Omental fat pad (tissue), 4 donors: ENCODE measurements at places on chromosomes 16 and 17. TPM values are rescaled to one million over a fixed set of nuclear protein-coding genes. Genes with fewer than 3 reads are reported as not detected.

Gene HDAC5
- total RNA-seq = 71.1 TPM

GRCh38 chr16:14164916-14165662 lies 94.0 kb downstream of the MRTFB start:
- no peak for DNase-seq

DNA sequence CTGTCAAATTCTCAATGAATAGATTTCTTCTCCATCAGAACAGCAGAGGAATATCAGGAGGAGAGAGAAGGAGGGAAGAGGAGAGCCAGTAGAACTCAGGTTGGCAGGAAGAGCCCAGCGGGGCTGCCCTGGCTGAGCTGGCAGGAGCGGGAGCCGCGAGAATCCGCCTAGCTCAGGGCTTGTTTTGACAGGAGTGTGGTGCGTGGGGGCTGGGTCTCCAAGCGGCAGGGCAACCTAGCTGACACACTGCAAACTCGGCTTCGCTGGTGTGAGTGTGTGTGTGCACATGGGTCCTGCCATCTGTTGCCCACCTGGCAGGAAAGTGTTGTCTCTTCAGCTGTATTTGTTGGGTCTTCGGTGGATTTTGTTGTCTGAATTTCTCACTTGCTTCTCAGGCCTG lies 27.9 kb upstream of the BCAR1 start:
- no peak for DNase-seq

DNA sequence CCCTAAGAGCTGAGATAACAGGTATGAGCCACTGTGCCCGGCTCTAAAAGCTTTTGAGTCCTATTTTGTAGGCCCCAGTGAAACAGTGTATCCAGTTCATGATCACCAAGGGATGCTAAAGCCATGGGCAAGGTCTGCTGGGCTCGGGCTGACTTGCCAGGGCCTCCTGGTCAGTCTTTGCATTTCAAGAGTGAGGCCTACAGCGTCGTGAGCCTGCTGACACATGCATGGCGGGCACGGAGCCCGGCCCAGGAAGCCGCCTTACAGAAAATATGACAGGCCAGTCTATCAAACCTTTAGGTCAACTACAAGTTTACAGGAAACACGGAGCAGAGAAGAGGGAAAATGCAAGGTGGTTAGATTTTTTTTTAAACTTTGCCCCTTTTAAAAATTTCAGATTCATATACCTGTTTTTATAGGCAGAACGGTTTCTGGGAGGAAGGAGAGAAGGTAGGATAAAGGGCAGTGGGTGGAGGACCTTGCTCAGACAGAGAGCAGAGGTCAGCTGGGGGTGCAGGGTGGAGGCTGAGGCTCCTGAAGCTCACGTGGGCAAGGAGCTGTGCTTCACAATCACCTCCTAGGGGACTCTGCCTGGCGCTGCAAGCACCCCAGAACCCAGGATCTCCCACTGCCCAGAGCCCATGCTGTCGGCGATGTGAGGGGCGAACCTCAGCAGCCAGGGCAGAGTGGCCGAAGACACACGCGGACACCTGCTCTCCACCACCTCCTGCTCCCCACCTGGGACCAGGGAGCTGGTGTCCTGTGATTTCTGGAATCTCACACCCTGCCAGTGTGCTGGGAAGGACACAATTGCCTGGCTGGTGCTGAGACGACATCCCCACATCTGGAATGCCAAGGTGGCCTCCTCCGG lies 21.3 kb downstream of the C16orf95 start:
- DNase-seq = no peak
